Large intestine (tissue), 12 donors: ENCODE measurements at places on chromosomes 4 and X. TPM values are rescaled to one million over a fixed set of nuclear protein-coding genes. Genes with fewer than 3 reads are reported as not detected.

- no peak overlapping the region for H3K27ac ChIP-seq
- H3K27me3 ChIP-seq, result no peaks in the 10 kb centered on the region
- no peaks in the 10 kb centered on the region for H3K36me3 ChIP-seq
- no peaks in the 10 kb centered on the region for H3K4me1 ChIP-seq
- DNase-seq, result no peak
These were observed 503.0 kb upstream of the DIAPH2 start for GRCh38 chrX:96181605-96182004.

DNA sequence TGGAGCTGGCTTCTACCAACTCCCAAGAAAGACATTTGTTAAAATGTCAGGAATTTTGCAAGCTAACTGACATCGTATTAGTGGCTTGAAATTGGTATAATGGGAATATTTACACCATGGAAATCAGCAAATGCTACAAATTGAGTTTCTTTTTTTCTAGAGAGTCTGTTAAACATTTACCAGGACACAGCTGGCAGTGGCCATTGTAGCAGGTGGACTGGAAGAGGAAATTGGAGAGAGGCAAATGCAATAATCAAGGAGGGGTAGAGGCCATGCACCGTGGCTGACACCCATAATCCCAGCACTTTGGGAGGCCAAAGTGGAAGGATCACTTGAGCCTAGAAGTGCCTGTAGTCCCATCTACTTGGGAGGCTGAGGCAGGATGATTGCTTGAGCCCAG lies 32.9 kb upstream of the TSR2 start:
- H3K4me3 ChIP-seq, result no peak overlapping the region
- H3K27ac ChIP-seq, result no peak overlapping the region
- no peaks in the 10 kb centered on the region for H3K36me3 ChIP-seq
- H3K4me1 ChIP-seq, result no peaks in the 10 kb centered on the region
- no peaks in the 10 kb centered on the region for H3K27me3 ChIP-seq

DNA sequence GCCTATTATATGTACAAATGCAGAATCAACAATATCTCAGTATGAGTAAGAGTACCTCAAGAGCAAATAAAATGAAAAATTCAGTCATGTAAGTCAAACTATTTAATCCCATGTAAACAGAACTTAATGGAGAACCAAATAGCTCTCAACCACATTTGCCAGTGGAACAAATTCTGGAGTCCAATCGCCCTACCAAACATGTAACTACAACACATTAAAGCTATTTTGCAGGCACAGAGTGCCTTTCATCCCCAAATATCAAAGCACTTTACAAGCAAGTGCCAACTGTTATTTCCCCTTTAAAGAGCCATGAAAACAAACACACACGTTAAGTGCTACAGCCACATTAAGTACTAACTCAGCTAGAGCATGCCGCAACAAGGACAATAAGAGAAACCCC lies 51.3 kb downstream of the PCDH19 start:
- no peaks in the 10 kb centered on the region for H3K27me3 ChIP-seq
- H3K4me3 ChIP-seq, result no peak overlapping the region
- H3K27ac ChIP-seq, result no peak overlapping the region
- no peak for DNase-seq
- no peaks in the 10 kb centered on the region for H3K4me1 ChIP-seq
- no peaks in the 10 kb centered on the region for H3K36me3 ChIP-seq

- no peaks in the 10 kb centered on the region for H3K27me3 ChIP-seq
- H3K4me1 ChIP-seq, result no peaks in the 10 kb centered on the region
- H3K36me3 ChIP-seq, result no peaks in the 10 kb centered on the region
- H3K27ac ChIP-seq, result no peak overlapping the region
- H3K4me3 ChIP-seq, result no peak overlapping the region
These were observed 5.2 kb downstream of the KCNE5 start for GRCh38 chrX:109619771-109620170.

GRCh38 chr4:159018062-159018629 lies 84.7 kb upstream of the RAPGEF2 start:
- no peaks in the 10 kb centered on the region for H3K36me3 ChIP-seq
- no peaks in the 10 kb centered on the region for H3K27me3 ChIP-seq
- no peak overlapping the region for H3K27ac ChIP-seq

DNA sequence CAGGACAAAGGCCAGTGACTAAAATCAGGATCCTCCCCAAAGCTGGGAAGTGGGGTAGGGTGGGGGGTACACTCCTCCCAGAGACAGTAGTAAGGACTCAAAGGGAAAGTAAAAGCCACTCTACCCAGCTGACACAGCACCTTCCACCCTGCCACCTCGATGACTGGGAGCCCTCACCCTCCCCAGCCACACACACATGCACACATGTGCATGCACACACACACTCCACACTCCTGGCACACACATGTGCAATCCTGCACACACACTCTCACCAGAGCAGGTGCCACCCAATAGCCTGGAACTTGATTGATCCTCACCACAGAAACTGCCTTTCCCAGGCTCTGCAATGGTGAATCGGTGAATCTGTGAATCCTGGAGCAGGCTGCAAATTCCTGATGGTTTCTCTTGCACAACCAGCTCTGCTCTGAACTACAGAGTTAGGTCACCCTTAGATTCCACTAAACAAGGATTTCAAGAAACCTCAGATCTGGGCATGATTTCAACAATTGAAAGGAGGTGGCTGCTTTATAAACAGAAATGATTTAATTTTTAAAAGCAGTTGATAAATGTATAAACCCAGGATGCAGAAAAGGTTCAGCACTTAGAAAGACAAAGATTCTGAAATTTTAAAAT lies 21.5 kb downstream of the AMOT start:
- peak overlapping the region; percentile 11 for H3K4me3 ChIP-seq
- peaks cover 7% of the 10 kb centered on the region for H3K4me1 ChIP-seq
- no peak for DNase-seq
- peaks cover 21% of the 10 kb centered on the region for H3K36me3 ChIP-seq

DNA sequence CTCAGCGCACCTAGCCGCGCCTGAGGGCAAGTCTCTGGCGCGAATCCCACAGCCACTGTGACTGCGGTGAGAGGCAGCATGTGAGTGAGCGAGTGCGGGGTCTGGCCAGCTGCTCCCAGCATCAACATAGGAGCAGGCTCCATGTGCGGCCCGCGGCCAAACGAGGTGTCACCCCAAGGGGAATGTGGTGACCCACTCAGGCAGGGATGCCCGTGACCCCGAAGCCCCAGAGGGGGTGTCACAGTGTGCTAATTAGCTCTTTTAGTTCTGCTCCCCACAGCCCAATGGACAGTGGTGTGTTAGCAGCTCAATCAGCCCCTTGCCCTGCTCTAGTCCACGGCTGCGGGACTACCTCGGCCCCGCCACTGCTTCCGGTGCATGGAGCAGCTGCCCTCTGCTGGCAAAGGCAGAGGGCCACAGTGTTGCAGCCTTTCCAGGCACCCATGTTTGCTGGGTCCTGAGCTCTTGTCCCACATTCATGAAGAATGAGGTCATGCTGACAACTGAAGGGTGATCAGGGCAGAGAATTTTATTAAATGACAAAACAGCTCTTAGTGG lies 61.4 kb downstream of the AGA start:
- H3K27ac ChIP-seq, result no peak overlapping the region
- DNase-seq, result no peak
- H3K27me3 ChIP-seq, result peaks cover 2% of the 10 kb centered on the region
- no peaks in the 10 kb centered on the region for H3K36me3 ChIP-seq

- no peaks in the 10 kb centered on the region for H3K27me3 ChIP-seq
- H3K4me3 ChIP-seq, result no peak overlapping the region
- DNase-seq, result no peak
- H3K27ac ChIP-seq, result no peak overlapping the region
- H3K4me1 ChIP-seq, result no peaks in the 10 kb centered on the region
These were observed 762.0 kb downstream of the CCSER1 start for GRCh38 chr4:90889171-90889570.

DNA sequence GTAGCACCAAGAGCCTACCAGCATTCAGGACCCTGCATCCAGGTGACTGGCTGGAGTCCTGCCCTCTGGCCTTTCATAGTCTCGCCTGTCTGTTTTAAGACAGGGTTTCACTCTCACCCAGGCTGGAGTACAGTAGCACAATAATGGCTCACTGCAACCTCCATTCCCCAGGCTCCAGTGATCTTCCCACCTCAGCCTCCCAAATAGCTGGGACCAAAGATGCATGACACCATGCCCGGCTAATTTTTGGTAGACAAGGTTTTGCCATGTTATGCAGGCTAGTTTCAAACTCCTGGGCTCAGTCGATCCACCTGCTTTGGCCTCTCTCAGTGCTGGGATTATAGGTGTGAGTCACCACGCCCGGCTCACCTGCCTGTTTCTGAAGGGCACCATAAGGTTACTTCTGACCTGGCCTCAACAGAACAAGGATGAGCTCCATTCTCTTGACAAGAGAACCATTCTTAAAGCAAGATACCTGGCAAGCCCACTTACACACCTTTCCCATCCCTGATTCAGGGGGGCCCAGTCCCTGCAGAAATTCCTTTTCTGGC lies 6.7 kb downstream of the RPS4X start:
- H3K36me3 ChIP-seq, result peaks cover 49% of the 10 kb centered on the region
- H3K27me3 ChIP-seq, result no peaks in the 10 kb centered on the region
- H3K27ac ChIP-seq, result no peak overlapping the region
- no peak for DNase-seq
- H3K4me3 ChIP-seq, result no peak overlapping the region

Gene PLP1
- polyA plus RNA-seq, result 32.0 TPM

Gene KLHL5
- polyA plus RNA-seq, result 20.5 TPM

Gene SPANXN3
- 20.3 TPM for polyA plus RNA-seq

Gene TLR1
- 4.3 TPM for polyA plus RNA-seq

Gene FAM53A
- 0.84 TPM for polyA plus RNA-seq
